ENCODE measurements at places on chromosomes 6 and 20.

DNA sequence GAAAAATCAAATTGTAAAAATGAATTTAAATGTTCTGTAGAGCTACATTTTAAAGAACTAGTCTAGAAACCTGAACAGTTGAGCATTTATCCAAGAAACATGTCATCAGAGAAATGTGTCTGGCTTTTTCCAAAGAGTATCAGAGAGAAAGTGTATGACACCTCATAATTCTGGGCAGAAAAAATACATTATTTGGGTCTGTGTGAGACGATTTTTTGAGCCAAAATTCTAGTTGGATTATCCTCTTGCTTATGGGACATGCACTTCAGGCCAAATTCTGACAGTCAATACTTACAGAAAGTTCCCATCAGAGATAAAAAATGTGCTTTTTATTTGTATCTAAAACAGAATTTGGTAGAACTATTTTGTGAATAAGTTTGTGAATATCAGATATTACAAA, 1242.7 kb downstream of the EPHA7 start:
- no peak for DNase-seq

DNA sequence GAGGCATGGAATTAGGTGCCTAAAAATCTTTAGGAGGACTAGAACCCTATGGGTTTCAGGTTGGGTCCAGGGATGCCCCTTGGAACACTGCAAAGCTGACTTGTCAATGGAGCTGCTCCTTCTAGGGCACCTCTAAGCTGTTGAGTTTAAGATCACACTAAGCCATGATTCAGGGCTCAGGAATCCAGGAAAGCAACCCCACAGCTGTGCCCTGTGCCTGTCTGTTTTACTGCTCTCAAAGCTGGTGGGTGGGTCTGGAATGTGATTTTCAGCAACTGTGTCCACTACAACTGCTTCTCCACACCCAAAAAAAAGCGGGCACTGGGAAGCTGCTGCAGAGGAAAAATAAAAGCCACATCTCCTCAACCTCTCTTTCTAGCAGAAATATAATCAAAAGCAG, 310.4 kb upstream of the MOCS1 start:
- no peak for DNase-seq

GRCh38 chr6:44388887-44389286, 1.4 kb downstream of the CDC5L start:
- DNase-seq = no peak

DNA sequence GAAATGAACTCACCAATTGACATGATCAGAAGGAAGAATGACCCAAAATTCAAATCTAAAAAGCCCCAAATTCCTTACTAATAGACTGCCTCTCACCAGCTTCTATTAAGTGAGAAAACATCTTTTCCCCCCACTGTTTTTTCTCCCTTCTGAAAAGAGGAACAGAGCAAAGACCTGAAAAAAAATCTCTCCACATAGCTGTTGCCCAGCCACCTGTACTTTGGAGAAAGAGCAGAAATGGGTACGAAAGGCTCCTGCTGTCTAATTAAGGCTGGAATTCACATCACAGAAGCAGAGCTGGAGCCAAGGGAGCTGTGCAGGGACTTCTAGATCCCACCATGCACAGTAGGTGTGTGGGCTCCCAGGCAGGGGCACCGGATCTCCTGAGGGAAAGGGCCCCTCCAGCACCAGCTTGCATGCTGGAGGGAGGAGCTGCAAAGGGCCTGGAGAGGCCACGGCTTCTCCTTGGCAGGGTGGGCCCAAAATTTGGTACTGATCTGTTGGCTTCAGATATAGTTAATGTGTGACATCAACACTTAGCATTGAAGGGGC, 73.2 kb upstream of the DUSP22 start:
- no peak for DNase-seq

- no peak for DNase-seq
Measured at GRCh38 chr6:138526822-138527235, 27.5 kb upstream of the NHSL1 start.

DNA sequence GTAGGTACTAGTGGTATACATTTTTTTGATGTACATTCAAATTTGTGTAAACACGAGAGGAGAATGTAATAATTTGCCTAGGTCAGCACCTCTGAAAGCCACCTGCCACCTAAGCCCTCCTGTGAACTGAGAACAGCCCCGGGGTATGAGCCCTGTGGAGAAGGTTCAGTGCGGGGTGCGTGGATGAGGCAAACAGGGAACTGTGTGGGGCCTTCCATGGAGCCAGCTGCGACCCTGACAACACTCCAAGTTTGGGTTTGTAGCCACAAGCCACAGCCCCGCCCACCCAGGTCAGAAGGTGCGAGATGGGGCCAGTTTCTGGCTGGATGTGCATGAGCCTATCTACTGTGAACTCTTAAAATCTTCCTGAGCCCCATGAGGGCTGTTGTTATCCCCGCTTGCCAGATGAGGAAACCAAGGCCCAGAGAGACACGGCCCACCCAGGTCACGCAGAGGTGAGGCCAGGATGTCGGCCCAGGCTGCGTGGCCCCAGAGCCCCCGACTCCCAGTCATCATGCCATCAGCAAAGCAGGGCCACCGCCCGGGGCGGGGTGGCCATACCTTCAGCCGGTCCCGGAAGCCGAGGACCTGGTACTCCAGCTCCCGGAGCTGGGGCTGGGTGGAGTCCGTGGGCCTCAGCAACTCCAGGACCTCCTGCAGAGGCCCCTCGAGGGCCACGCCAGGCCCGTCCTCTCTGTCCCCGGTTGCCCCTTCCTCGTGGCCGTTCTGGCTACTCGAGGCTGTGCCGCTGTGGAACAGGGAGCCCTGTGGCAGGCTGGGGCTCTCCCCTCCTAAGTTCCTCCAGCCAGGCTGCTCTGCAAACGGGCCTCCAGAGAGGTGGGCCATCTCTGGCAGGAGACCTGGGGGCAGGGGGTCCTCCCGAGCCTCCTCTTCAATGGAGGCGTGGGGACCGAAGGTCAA, 89.6 kb downstream of the RIPOR3 start:
- no peak for DNase-seq

DNA sequence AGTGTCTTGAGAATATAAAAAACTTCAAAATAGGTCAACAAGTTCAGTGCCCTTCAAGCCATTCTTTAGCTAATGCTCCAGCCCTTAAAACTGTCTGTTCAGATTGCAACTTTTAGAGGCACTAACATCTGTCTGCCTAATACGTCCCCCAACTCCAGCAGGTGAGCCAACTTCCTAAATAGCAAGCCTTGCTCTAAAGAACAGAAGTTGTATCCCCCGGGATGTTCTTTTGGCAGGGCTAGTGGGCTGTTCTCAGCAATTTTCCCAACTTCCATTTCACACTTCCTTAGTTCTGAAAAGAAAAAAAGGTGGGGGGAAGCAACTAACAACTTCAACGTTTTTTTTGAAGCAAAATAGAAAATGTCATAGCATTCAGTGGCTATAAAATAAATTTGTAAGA, 290.0 kb upstream of the PTCHD4 start:
- DNase-seq = no peak

- no peak for DNase-seq
Measured at GRCh38 chr6:32086661-32087573, 22.2 kb downstream of the TNXB start.

- DNase-seq = no peak
Measured at GRCh38 chr6:41063884-41064285, 8.3 kb downstream of the OARD1 start.

DNA sequence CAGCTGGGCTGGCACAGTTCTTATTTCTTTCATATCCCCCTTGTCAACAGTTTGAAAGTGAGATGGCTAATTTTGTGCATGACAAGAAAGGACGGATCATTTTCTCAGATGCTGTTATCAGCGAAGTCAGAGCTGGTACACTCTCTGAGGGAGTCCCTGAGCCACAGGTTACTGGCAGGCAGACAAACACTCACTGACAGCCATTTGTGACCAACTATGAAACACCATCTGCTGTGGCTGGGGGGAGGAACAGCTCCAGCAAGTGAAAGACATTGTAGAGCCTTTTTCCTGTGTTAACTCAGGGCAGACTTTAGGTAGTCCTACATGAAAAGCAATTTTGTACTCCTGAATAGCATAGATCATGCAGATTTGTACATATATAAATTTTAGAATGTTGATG, 22.2 kb downstream of the OLIG3 start:
- no peak for DNase-seq

DNA sequence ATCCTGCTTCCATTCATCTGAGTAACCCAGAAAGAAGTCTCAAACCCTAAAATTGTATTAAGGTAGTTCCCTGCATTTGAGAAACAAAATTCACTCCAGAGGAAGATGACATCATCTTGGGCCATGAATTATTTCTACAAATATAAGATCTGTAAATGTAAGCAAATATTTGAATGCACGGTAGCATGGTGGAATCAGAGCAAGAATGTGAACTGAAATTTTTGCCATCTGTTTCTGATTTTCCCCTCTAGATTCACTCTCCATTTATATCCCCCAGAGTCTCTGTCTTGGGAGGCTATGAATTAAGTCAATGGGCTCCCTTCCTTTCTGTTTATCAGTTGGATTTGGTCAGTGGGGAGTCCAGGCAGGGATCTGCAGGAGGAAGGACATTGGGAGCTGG, 5.8 kb upstream of the MAP3K5 start:
- no peak for DNase-seq

DNA sequence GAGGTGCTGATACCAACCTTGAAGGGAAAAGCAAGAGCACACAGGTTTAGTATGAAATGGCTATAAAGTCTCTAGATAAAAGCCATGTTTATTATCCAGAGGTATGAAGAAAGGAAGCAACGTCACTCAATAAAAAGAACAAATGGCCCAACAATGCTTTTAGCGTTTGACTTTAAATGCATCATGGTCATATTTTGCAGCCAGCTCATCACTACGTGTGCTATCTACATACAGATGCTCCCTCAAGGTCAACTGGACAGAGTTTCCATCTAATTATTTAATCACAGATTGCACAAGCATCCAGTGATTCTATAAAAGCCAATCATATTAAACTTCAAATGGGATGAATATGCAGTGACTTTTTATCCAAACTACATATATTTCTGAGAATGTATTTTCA, 127.6 kb upstream of the SYNDIG1 start:
- DNase-seq = no peak

DNA sequence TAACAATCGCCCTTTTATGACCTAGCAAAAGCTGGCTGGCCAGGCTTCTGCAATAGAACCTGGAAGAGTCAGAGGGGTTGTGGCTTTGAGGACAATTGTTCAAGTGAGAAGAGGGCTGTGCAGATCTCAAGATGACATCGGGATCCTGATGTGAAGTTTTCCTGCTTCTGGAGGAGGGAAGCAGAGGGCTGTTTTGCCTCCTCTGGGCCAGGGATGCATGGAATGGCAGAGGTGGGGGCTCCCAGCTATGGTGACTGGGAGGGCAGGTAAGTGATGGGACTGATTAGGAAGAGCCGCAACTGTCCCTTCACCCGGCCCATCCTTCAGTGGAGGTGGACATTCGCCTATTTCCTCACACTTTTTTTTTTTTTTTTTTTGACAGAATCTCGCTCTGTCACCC, 43.4 kb upstream of the BLCAP start:
- DNase-seq = no peak

- DNase-seq = no peak
Measured at GRCh38 chr6:29875257-29875656, 47.6 kb downstream of the HLA-G start.

DNA sequence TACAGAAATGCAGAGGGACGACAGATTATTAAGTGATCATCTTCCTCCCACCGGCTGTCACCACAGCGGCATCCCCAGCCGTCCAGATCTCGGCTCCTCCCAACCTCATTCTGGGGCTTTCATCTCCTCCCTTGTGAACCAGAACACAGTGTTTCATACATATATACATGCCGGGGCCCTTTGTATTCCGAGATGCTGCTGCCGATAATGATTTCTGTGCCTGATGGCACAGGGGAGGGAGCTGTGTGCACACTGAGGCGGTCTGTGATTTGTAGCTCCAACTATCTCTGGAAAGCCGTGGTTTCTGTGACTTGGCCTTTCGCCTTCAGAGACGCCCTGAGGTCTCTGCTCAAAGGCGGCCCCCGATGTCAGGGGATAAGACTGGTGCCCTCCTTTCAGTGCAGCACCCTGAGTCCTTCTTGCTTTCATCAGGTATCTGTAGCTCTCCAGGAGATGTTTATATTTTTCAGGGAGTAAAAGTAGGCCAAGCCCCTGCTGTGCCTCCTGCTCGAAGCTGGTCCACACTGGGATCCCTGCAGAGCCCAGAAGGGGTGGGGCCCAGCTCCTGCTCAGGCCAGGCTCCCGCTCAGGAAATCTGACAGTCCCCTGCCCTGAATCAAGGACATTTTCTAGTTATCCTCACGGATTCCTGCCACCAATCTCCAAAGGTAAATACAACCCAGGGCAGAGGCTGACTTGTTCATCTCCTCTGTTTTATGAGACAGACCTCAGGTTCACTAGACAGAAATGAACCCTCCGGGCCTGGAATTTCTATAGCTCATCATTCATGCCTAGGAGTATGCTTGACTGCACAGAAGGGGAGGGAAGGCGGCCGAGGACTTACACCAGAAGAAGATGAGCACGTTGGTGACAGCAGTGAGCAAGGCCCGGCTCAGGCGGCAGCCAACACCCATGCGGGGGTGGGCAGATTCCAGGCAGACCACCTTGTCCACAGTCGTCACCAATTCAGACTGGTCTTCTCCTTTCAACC, 11.2 kb downstream of the LEMD2 start:
- DNase-seq = no peak

DNA sequence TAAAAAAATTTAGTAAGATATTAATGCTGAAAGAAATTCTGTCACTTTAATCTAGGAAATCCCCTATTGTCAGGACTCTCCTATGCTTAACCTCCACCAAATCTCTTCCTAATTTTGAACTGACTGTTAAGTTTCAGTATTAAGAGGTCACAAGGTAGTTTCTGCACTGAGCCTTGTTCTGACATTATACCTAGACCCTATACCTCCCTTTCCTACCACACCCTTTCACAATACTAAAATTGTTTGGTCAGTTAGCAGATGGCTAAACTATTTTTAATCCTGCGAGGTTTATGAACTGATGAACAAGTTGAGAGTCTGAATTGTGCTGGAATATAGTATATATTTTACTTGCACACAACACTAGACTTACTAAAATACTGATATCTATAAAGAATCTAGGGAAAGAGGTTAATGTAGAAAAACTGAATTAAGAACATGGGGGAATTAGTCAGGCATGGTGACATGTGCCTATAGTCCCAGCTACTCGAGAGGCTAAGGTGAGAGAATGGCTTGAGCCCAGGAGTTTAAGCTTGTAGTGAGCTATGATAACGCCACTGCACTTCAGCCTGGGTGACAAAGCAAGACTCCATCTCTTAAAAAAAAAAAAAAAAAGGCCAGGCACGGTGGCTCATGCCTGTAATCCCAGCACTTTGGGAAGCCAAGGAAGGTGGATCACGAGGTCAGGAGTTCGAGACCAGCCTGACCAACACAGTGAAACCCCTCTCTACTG, 51.5 kb downstream of the HBS1L start:
- no peak for DNase-seq

Measured in CD4-positive, alpha-beta memory T cell (primary cell).